ENCODE measurements at places on chromosomes 1 and 21.
A peak's percentile ranks its signal among the peaks of the same experiment; 100 is the strongest.

GRCh38 chr1:246526915-246527314, 19.8 kb upstream of the SMYD3 start:
- H3K27ac ChIP-seq = no peak overlapping the region
- no peaks in the 10 kb centered on the region for H3K36me3 ChIP-seq
- no peaks in the 10 kb centered on the region for H3K27me3 ChIP-seq
- no peak for DNase-seq
- H3K4me3 ChIP-seq = no peak overlapping the region
- H3K4me1 ChIP-seq = no peaks in the 10 kb centered on the region

GRCh38 chr1:114833421-114833820, 21.2 kb upstream of the SYCP1 start:
- no peak overlapping the region for H3K27ac ChIP-seq
- H3K27me3 ChIP-seq = no peaks in the 10 kb centered on the region
- H3K4me1 ChIP-seq = no peaks in the 10 kb centered on the region
- DNase-seq = no peak
- H3K4me3 ChIP-seq = no peak overlapping the region

DNA sequence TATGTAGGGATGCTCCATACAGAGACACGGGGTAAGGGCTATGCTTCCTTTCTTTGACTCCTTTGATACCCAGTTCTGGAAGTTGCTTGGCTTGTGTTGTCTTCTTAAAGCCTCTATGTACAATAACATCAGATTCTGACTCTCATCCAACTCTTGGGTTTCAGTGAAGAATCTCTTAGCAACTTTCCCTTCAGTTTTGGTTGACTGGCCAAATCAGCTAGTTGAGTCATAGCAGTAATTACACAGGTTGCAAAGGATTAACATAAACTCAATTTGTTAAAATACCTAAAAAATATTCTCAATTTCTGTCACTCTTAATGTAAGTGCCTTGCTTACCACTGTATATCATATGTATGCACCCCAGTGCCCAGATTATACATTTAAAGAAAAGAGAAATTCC, 9.2 kb downstream of the CD1E start:
- no peaks in the 10 kb centered on the region for H3K4me1 ChIP-seq
- H3K4me3 ChIP-seq = no peak overlapping the region
- DNase-seq = no peak
- no peak overlapping the region for H3K27ac ChIP-seq

DNA sequence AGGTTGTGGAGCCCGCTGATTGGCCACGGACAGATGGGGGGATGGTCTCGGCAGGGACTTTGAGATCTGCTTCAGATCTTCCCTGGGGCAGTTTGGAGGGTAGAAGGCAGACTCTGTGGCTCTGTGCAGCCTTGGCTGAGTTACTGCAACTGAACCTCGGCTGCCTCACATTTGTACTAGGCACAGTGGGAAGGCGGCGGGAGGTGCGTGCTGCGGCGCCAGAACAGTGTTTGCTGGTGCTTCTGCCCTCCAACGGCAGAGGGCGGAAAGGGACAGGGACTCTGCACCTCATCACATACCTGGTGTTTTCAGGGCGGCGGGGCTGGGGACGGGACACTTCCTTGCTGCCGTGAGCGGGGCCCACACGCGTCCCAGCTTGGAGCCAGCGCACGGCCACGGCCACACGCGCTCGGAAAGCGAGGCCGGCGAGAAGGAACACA, 26.2 kb downstream of the SLC66A1 start:
- no peaks in the 10 kb centered on the region for H3K27me3 ChIP-seq
- DNase-seq = peak; percentile 42
- H3K36me3 ChIP-seq = peaks cover 14% of the 10 kb centered on the region

GRCh38 chr1:55049914-55050278, 10.5 kb downstream of the PCSK9 start:
- DNase-seq = no peak
- H3K27ac ChIP-seq = no peak overlapping the region
- H3K4me3 ChIP-seq = no peak overlapping the region
- H3K36me3 ChIP-seq = no peaks in the 10 kb centered on the region
- H3K27me3 ChIP-seq = no peaks in the 10 kb centered on the region

DNA sequence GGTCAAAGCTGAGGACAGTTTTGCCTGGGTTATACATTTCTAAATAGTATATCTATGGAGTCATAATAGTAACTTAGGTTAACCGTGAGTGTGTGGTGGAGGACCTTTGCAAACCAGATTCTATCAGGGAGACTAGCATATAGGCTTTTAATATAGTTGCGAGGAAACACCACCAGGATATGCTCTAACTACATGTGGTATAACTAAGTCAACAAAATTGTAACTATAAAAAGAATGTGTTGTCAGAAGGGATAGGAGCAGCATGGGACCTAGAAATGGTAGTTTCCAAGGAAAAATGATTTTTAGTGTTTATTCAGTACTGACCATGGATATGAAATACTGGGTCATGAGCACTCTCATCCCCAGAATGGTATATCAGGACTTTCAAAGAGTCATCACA, 338.1 kb downstream of the TGFB2 start:
- H3K27ac ChIP-seq = no peak overlapping the region
- no peaks in the 10 kb centered on the region for H3K36me3 ChIP-seq
- H3K4me3 ChIP-seq = no peak overlapping the region
- no peaks in the 10 kb centered on the region for H3K4me1 ChIP-seq
- no peak for DNase-seq

DNA sequence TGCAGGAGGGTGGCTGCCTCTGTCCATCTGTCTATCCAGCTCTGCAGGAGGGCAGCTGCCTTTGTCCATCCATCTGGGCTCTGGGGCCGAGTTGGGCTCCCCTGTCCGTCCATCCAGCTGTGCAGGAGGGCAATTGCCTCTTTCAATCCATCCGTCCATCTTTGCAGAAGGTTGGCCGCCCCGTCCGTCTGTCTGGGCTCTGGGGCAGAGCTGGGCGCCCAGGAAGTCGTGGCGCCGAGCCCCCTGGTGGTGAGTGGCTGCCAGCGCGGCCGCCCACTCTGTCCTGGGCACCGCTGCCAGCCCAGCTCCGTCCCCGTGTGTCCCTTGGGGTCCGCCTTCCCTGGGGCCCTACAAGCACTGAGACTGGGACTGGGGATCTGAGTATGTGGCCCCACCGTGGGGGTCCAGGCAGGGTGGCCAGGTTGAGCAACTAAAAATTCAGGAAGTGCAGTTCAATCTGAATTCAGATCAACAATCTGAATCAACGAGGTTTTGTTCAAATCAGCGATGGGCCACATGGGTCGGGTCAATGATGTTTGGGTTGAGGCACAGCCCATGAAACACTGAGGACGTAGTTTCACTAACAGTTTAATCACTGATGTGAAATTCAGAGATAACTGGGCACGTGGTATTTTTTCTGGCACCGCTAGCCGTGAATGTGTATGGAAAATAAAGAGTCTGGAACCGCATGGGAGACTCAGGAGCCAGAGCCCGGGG, 99.1 kb upstream of the ACTRT2 start:
- no peak for DNase-seq
- H3K4me1 ChIP-seq = no peaks in the 10 kb centered on the region
- H3K27me3 ChIP-seq = no peaks in the 10 kb centered on the region
- no peaks in the 10 kb centered on the region for H3K36me3 ChIP-seq
- H3K27ac ChIP-seq = no peak overlapping the region

- no peaks in the 10 kb centered on the region for H3K36me3 ChIP-seq
- no peak overlapping the region for H3K4me3 ChIP-seq
- H3K4me1 ChIP-seq = no peaks in the 10 kb centered on the region
- no peaks in the 10 kb centered on the region for H3K27me3 ChIP-seq
- no peak for DNase-seq
- H3K27ac ChIP-seq = no peak overlapping the region
Observed at GRCh38 chr21:28336314-28336713, 656.4 kb downstream of the LTN1 start.

DNA sequence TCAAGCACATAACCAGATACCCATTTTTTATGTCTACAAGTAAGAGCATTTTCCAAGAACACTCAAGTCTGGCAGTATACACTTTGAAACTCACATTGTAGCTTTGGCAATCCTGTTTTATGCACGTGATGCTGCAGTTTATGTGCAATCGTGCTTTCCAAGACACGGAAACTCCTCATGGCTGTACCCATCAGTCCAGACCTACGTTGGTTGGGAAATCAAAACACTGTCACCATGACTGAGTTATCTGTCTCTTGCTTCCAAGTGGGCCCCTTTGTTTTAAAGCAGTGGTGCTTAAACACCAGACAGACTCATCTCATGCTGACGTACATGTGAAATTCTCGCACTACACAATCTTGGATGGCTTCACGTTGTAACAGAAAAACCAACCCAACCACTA, 192.8 kb downstream of the LTN1 start:
- no peak overlapping the region for H3K27ac ChIP-seq
- no peaks in the 10 kb centered on the region for H3K4me1 ChIP-seq
- H3K36me3 ChIP-seq = no peaks in the 10 kb centered on the region
- no peak overlapping the region for H3K4me3 ChIP-seq
- DNase-seq = no peak
- no peaks in the 10 kb centered on the region for H3K27me3 ChIP-seq

GRCh38 chr1:209363112-209363511, 220.4 kb upstream of the CAMK1G start:
- no peaks in the 10 kb centered on the region for H3K36me3 ChIP-seq
- H3K27me3 ChIP-seq = no peaks in the 10 kb centered on the region
- no peak overlapping the region for H3K27ac ChIP-seq
- H3K4me3 ChIP-seq = no peak overlapping the region
- DNase-seq = no peak

GRCh38 chr1:86705665-86705985, 1.2 kb downstream of the SH3GLB1 start:
- peaks cover 3% of the 10 kb centered on the region for H3K4me1 ChIP-seq
- H3K36me3 ChIP-seq = peaks cover 25% of the 10 kb centered on the region
- no peak overlapping the region for H3K27ac ChIP-seq
- DNase-seq = no peak
- peak overlapping the region; percentile 92 for H3K4me3 ChIP-seq

GRCh38 chr1:222224636-222225315, 323.1 kb downstream of the HHIPL2 start:
- no peak overlapping the region for H3K4me3 ChIP-seq
- DNase-seq = no peak
- no peaks in the 10 kb centered on the region for H3K4me1 ChIP-seq
- H3K36me3 ChIP-seq = no peaks in the 10 kb centered on the region
- no peaks in the 10 kb centered on the region for H3K27me3 ChIP-seq
- H3K27ac ChIP-seq = no peak overlapping the region

DNA sequence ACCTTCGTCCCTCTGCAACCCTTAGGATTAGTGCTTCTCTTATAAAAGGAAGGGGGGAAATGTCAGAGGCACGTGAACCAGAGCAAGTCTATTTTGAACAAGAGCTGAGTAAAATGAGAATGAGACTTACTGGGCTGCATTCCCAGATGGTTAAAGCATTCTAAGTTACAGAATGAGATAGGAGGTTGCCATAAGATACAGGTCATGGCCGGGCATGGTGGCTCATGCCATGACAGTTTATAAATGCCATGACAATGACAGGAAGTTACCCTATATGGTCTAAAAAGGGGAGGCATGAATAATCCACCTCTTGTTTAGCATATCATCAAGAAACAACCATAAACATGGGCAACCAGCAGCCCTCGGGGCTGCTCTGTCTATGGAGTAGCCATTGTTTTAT, 2.5 kb upstream of the AQP10 start:
- no peak overlapping the region for H3K4me3 ChIP-seq
- no peak for DNase-seq
- no peaks in the 10 kb centered on the region for H3K36me3 ChIP-seq
- no peaks in the 10 kb centered on the region for H3K4me1 ChIP-seq

DNA sequence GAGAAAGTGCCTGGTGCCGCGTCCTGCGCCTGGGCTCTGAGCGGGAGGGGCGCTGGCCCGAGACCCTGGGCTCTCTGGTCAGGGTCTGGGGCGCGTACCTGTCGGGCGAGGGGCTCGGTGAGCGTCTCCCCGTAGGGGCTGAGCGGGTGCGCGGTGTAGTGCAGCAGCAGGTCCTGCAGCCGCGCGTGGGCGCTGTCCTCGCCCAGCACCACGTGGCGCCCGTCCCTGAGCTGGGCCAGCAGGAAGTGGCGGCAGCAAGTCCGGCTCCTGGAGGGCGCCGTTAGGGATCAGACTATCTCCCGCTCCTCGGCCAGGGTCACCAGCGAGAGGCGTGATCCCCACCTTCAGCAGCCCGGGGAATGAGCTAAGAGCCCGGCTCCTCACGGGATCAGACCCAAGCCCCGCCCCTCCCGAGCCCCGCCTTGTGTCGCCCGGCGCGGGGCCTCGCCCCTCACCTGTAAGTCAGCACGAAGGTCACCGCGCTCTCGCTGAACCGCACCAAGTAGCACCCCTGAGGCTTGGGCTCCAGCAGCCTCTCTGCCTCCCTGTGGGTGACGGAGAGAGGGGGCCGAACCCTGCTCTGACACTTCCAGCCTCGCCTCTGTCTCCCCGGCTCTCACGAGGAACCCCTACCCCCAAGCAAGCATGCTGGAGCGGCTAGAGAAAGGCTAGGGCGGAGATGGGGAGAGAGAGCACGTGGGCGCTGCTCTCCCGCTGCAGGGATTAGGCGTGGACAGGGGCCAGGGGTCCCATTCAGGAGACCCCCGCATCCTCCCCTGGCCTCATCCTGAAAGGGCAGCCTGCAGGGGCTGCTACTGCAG, 2.7 kb downstream of the SH2D2A start:
- H3K27ac ChIP-seq = no peak overlapping the region
- DNase-seq = peak; percentile 27
- H3K36me3 ChIP-seq = no peaks in the 10 kb centered on the region
- peaks cover 9% of the 10 kb centered on the region for H3K4me1 ChIP-seq
- no peaks in the 10 kb centered on the region for H3K27me3 ChIP-seq

DNA sequence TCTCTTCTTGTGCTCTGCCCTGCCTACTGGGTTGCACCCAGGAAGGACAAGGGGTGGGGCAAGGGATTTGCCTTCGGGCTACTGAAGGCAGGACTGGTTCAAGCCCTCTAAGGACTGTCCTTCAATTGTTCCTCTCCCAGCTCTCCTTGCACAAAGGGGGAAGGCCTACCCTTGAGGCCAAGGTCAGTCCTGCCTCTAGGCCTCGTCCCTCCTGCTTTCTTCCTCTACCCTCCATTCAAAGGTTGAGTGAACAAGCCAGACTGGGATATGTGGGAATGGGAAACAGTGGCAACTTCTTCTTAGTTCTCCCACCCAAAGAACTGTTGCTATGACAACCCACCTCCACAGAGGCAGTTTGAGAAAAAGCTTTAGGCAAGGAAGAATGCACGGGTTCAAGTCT, 2.7 kb downstream of the LURAP1 start:
- H3K36me3 ChIP-seq = no peaks in the 10 kb centered on the region
- no peak for DNase-seq
- H3K4me3 ChIP-seq = no peak overlapping the region

GRCh38 chr1:220991506-220991905, 112.3 kb downstream of the HLX start:
- H3K36me3 ChIP-seq = no peaks in the 10 kb centered on the region
- H3K27ac ChIP-seq = no peak overlapping the region
- no peak overlapping the region for H3K4me3 ChIP-seq
- H3K27me3 ChIP-seq = no peaks in the 10 kb centered on the region
- no peaks in the 10 kb centered on the region for H3K4me1 ChIP-seq

DNA sequence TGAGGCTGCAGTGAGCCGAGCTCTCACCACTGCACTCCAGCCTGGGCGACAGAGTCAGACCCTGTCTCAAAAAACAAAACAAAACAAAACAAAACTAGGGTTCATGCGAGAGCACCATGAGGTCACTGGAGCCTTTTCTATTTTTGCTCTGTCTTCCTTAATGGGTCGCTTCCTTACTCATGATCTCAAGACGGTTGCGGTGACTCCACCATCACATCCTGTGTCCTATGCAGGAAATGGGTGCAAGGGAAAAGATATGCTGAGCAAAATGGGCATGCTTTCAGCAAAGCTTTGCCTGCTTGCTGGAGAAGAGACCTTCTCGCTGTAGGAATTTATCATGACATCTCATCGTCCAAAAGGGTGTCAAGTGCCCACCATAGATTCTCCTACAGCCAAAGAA, 36.4 kb downstream of the WNT9A start:
- H3K4me1 ChIP-seq = peaks cover 43% of the 10 kb centered on the region
- DNase-seq = no peak
- no peak overlapping the region for H3K27ac ChIP-seq
- no peak overlapping the region for H3K4me3 ChIP-seq
- H3K27me3 ChIP-seq = no peaks in the 10 kb centered on the region

Data from neuronal stem cell (in vitro differentiated cells).